Naive B cell (primary cell): ENCODE measurements at places on chromosomes 12 and 14.

DNA sequence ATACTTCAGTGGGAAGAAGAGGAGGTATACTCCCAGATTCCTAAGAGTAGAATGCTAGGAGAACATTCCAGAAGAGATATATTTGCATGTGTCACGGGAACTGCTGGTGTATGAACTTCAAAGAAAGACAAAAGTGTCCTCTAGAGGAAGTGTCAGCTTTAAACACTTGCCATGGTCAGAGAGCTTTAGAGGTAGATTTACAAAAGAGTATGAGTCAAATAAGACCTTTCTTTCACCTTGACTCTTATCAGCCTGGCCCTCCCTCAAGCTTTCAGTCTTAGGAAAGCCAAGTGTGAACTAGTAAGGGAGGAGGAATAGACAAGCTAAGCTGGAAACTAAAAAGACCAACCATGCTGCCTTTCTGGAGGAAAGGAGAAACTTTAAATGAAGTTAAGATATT is 34.7 kb downstream of the COX8C start:
- no peak for DNase-seq

DNA sequence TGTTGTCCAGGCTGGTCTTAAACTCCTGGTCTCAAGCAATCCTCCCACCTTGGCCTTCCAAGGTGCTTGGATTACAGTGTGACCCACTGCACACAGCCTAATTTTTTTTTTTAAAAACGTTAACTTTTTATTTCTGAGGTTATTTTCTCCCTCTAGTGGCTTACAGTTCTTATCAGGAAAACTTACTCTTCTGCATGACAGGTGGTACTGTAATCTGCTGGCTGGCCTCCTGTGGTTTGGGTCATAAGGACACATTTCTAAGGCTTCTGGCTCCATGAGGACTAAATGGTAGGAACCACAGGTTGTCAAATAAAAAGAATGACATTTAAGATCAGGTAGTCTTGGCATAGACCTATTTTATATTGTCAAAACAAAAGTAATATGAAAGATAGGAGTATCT is 7.7 kb upstream of the NCKAP1L start:
- DNase-seq = no peak

GRCh38 chr12:118302053-118302452 is 70.7 kb downstream of the TAOK3 start:
- no peak for DNase-seq

GRCh38 chr14:47300796-47301195 is 374.6 kb downstream of the MDGA2 start:
- DNase-seq = no peak

DNA sequence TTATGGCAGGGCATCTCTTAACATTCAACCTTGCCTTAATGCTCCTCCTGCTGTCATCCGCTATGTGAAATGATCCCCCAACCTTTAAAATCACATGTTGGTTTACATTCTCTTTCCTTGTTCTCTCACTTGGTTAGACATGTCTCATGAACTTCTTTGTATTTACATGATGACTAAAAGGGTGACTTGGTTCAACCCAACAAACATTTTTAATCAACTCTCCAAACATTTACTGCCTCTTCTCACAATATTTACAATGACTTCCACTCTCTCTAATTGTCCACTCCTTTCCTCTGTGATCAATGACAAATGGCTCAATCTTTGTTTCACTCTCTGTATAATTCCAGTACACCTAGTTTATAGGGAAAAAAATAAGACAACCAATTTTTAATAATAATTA is 506.1 kb downstream of the NELL2 start:
- no peak for DNase-seq

- no peak for DNase-seq
Observed at GRCh38 chr12:54258201-54258681, 21.7 kb downstream of the CBX5 start.

- DNase-seq = no peak
Observed at GRCh38 chr12:95412482-95413311, 61.3 kb upstream of the METAP2 start.

DNA sequence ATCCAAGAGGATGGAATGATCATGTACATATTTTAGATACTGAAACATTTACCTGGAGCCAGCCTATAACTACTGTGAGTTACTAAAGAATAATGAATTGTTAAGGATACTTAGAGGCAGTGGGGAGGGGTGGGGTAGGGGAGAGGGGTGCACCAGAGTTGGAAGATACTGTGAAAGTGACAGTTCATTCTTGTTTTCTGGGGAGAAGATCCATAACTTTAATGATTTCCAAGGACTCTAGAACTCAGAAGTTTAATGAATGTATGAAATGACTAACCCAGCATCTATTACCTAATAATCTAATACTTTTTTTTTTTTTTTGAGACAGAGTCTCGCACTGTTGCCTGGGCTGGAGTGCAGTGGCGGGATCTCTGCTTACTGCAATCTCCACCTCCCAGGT is 10.5 kb downstream of the KLHDC2 start:
- no peak for DNase-seq

GRCh38 chr12:34205401-34205800 is 183.1 kb downstream of the ALG10 start:
- no peak for DNase-seq

GRCh38 chr12:124809878-124810277 is 53.8 kb downstream of the SCARB1 start:
- DNase-seq = no peak

DNA sequence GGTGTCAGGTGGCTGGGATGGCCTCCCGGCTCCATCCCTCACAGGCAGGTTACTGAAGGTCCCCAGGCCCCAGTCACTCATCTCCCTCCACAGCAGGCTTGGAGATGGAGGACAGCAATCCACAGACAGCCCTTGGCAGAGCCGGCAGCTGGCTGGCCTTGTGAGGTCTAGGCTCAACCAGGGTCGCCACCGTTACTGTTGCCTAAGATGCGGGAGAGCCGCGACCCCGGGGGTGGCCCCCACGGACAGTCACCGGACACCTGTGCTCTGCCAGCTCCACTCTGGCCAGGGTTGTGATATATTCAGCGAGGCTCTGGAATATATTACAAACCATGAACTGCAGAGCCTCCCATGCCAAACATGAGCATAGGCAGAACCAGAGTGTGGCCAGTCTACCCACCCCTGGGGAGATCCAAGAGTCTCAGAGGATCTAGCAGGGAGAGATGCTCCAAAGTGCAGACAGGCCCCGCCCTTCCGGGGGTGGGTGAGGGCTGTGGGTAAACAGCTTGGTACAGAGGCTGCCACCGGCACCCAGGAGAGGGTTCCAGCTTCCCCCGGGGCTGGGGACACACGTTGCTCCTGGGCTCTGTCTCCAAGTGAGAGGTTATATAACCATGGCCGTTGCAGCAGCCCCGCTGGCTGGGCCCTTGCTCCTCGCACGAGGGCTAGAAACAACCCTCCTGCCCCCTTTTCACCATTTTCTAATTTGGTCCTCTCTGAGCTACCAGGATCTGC is 55.9 kb upstream of the DIO3 start:
- DNase-seq = no peak

- no peak for DNase-seq
Observed at GRCh38 chr12:132619386-132620112, 973 bp downstream of the P2RX2 start.

DNA sequence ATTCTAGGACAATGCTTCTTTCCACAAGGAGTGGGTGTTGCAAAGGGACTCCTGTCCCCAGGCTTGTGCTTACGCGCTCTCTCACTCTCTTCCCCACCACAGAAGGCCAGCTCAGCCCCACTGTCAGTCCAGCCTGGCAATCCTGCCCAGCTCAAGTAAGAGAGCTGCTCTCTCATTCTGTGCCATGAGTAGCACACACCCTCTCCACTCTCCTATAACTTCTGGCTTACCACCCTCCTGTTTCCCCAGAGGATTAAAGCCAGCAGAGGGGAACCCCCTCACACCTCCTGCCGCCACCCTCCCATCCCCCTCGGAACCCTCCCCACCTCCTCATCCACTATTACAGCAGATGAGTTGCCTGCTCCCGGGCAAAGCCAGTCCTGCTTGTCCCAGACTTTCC is 17.1 kb downstream of the NCKAP5L start:
- DNase-seq = no peak

GRCh38 chr14:43903209-43903608 is 603.9 kb downstream of the FSCB start:
- no peak for DNase-seq

- no peak for DNase-seq
Observed at GRCh38 chr14:44663136-44663535, 156.1 kb upstream of the FSCB start.

GRCh38 chr14:91837076-91837475 is 30.3 kb downstream of the TC2N start:
- no peak for DNase-seq

DNA sequence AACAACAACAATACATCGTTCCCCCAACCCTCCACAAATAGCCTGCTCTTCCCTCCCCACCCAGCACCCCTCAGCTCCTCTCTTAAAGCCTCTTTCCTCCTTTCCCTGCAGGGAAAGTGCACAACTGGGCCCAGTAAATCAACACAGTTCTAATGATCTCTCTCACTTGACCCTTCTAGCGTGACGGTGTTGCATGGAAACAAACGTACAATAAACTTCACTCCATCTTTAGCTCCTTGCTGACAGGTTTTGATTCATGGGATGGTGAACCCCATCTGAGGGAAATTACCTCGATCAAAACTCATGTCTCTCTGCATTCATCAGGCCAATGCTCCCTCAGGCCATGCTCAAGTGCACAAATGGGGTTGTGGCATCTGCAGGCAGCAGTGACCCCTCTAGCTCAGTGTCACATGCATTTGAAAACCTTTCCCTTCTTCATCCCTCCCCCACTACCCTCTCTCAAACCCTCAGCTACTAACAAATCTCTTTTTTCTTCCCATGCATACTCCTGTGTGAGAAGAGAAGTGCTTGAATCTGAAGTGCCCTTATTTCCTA is 22.9 kb downstream of the GDF11 start:
- DNase-seq = no peak

DNA sequence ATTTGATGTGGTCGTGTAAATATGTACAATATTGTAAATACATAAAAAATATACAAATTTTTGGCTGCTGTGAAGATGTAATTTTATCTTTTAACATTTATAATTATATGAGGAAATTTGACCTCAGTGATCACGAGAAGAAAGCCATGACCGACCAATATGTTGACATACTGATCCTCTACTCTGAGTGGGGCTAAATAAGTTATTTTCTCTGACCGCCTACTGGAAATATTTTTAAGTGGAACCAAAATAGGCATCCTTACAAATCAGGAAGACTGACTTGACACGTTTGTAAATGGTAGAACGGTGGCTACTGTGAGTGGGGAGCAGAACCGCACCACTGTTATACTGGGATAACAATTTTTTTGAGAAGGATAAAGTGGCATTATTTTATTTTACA is 49.6 kb downstream of the TBK1 start:
- no peak for DNase-seq

- DNase-seq = no peak
Observed at GRCh38 chr14:96042248-96042930, 3.2 kb downstream of the C14orf132 start.

GRCh38 chr14:32925439-32925838 is 13.2 kb upstream of the NPAS3 start:
- DNase-seq = no peak

- no peak for DNase-seq
Observed at GRCh38 chr12:8037947-8038346, 5.4 kb downstream of the FOXJ2 start.

DNA sequence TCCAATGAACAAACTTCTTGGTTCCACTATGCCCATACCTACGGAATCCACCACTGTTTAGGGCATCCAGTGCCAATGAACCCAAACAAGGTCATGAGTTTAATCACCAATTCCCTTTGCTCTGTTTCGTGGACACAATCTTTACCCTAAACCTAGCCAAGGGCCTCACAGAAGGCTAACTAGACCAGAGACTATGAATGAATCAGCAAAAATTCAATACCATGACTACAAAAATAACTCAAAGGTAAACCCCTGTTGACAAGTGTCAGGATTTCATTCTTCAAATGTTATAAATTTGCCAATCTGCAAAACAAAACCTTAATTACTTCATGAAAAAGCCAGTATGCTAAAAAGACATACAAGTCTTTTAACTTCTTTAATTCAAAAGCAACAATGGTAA is 96.7 kb downstream of the CEP128 start:
- DNase-seq = no peak

- DNase-seq = peak; percentile 65
Observed at GRCh38 chr14:75522224-75522982, at the start of gene BATF. BATF (plus strand) TSS chr14:75522469; CDS start chr14:75522683, 214 bp downstream.

GRCh38 chr12:84637926-84638325 is 274.7 kb downstream of the SLC6A15 start:
- DNase-seq = no peak

- DNase-seq = no peak
Observed at GRCh38 chr12:49626169-49626835, 2.9 kb downstream of the PRPF40B start.

DNA sequence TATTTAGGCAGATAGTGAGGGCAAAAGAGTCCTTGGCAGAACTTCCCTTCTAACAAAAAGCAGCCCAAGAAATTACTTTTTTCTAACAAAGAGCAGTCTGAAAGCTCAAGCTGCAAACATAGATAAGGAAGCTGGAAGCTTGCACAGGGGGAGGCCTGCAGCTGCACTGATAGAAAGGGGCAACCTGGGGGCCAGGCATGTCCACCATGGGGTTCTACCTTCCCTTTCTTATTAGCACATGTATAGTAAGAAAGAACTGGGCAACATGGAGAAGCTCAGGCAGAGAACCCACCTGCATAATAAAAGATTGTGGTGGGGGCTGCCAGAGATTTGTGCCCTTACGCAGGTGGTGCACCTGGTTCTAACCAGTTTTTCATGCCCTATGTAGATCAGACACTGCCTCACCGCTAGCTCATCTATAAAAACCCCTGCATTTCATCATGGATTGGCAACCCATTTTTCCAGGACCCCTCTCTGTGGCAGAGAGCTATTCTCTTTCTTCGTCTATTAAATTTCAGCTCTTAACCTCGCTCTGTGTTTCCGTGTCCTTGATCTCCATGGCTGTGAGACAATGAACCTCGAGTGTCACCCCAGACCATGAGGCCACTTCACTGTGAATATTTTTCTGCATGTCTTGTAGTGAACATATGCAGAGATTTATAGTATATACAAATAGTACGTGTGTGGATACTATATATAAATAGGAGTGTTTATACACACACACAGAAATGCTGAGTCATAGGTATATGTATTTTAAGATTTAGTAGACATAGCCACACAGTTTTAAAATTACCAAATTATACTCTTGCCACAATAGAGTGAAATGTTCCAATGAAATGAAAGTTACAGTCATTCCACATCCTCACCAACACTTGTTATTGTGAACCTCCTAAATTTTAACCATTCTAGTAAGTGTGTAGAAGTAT is 53.0 kb downstream of the PEX5 start:
- no peak for DNase-seq

DNA sequence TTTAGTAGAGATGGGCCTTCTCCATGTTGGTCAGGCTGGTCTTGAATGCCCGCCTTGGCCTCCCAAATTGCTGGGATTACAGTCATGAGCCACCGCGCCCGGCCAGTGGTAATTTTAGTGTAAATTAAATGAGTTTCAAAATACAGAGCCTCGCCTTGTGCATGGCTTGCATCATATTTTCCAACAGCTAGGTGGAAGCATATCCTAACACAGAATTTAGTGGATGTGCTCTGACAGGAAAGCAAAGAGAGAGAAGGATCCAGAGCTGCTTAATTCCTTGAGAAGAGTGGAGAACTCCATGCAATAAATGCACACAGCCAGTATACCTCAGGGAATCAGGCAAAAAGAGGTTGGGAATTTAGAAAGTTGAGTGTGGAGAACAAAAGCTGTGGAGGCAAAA is 2.5 kb downstream of the OR6C2 start:
- no peak for DNase-seq
